ENCODE measurements at places on chromosomes 11 and 22.

GRCh38 chr11:26025676-26026075 lies 306.3 kb upstream of the ANO3 start:
- no peak for DNase-seq

DNA sequence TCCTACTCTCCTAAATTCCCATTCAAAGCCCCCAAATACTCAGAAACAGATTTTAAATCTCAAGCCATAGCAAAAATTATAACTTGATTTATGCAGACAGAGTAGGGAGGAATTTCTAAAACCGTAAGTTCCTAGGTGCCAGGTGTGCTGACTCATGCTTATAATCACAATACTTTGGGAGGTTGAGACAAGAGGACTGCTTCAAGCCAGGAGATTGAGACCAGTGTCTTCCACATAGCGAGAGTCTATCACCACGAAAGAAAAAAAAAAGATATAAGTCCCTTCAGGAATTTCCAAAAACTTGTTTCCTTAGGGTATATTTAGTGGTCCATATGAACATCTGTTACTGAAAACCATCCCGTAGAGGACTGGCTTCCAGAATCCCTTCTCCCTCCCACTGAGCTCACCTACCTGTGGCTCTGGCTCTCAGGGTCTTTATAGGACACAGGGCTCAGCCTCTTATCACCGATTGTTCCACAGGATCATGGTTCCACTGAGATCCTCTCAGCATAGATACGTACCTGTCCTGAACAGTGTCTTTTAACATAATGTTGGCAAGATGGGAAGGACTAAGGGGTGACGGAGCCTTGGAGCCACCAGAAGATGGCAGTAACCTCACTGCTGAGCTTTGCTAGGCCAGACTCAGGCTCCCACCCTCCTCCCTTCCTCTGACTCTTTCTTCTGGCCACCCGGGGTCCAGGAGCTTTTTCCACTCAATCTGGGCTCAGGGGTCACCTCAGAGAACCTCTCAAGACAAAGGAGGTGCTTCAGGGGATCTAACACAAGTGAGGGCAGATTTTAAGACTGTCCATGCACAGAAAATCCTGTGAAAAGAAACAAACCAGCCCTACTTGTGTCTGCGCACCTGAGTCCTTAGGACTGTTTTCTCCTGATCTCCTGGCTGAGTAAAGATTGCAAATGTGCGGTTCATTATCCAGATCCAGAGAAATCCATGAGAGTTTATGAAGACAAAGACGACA lies 117.5 kb upstream of the TOP3B start:
- no peak for DNase-seq

- no peak for DNase-seq
Measured at GRCh38 chr22:30565341-30565740, 9.1 kb downstream of the GAL3ST1 start.

DNA sequence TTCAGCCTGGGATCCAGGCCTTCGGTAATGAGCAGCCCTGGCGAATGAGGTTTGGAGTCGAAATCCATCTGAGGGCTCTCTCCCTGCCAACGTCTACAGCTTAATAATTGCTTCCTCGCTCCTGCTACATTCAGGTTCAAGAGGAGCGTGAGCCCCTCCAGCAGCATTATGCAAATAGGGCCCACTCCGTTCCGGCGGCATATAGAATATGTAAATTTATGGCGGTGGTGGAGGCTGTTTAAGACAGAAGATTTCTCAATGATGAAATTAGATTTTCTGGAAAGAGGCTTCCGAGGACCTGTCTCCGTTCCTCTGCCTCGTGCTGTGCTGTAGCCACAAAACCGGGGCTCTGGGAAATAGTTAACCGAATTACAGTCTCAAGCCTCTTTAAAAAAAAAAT lies 402.8 kb downstream of the MIAT start:
- DNase-seq, result no peak

DNA sequence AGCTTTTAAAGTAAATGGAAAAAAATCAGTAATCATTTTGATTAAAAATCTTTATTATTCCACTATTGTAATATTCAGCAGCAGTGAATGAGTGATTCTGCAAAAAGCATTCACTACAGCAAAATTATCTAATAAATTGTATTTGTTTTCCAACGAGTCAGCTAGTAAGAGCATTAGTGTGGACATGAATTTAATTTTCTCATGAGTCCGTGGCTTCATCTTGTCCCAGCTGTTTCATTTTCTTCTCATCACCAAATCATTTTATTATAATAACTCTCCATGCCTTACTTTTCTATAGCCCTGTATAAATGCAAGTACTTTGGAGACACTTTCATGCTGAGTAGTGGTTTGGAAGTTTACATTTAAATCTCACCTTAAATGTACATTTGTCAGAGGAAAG lies 66.2 kb downstream of the FANCF start:
- no peak for DNase-seq

GRCh38 chr11:128848815-128849455 lies 18.2 kb downstream of the KCNJ1 start:
- no peak for DNase-seq

DNA sequence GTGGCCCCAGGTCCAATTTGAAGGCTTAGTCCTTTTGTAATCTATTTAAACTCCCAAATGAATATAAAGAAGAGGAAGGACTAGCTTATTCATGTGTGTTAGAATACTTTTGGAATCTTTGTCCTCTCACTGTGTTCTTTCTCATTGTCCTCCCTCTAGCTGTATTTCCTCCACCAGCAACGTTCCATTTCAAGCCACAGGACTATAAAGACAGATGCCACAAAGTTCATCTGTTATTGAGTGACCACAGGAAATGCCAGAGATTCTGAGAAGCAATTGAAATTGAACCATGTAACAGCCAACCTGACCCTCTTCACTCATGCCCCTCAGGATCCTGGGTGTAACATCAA lies 336.6 kb upstream of the API5 start:
- DNase-seq, result no peak
